CD8-positive, alpha-beta memory T cell (primary cell): ENCODE measurements at places on chromosomes 2 and 18.

- DNase-seq, result peak; percentile 52
These were observed 7.1 kb upstream of the KLF11 start for GRCh38 chr2:10036095-10036884.

DNA sequence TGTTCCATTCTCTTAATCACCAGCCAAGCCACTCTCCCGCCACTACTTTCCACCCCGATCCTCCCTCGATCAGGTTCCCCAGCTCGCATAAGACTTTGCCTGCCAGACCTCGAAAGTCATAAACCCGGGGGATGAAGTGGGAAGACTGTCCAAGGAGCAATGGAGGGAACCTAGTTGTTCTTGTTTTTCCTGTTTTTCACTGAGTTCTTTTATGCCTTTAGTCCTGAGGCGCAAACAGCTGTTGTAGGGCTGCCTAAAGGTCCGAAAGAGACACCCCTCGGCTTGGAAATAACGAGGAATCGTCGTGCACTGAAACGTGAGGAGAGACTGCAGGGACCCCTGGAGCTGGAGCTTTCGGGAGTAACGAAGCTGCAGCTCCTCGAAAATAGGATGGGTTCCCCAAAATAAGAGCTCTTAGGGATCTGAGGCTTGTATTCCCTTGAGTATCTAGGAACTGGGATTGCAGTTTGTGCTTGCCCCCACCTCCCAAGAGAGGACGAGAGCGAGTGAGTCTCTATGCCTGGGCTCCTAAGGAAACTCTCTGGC lies 1.7 kb upstream of the HOXD12 start:
- no peak for DNase-seq

- peak; percentile 1 for DNase-seq
These were observed 61.4 kb upstream of the DNER start for GRCh38 chr2:229775614-229776313.

- no peak for DNase-seq
These were observed 3.0 kb downstream of the MSH6 start for GRCh38 chr2:47785986-47786385.

- DNase-seq, result no peak
These were observed 369.8 kb downstream of the DPP10 start for GRCh38 chr2:114812261-114812660.

- DNase-seq, result no peak
These were observed 75.3 kb upstream of the SERPINE2 start for GRCh38 chr2:224114428-224114827.

GRCh38 chr2:72134997-72135800 lies 12.5 kb downstream of the CYP26B1 start:
- DNase-seq, result no peak

DNA sequence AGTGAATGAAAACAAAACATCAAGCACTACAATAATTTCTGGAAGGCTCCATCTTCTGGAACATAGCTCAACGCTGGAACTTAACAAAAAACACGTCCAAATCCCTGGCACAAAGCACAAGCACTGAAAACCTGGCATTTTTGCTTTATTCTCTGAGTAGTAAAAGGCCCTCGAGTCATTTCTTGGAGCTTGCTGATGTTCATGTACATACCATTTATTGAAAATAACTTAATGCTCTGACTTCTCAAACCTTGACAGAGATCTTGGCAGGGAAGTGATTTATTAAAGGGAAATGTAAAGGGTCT lies 76.5 kb upstream of the STK17B start:
- no peak for DNase-seq

GRCh38 chr2:166494140-166494624 lies at the start of gene SCN7A:
Gene SCN7A (minus strand): TSS chr2:166494249. CDS start chr2:166477696, 16,553 bp downstream.
- no peak for DNase-seq

DNA sequence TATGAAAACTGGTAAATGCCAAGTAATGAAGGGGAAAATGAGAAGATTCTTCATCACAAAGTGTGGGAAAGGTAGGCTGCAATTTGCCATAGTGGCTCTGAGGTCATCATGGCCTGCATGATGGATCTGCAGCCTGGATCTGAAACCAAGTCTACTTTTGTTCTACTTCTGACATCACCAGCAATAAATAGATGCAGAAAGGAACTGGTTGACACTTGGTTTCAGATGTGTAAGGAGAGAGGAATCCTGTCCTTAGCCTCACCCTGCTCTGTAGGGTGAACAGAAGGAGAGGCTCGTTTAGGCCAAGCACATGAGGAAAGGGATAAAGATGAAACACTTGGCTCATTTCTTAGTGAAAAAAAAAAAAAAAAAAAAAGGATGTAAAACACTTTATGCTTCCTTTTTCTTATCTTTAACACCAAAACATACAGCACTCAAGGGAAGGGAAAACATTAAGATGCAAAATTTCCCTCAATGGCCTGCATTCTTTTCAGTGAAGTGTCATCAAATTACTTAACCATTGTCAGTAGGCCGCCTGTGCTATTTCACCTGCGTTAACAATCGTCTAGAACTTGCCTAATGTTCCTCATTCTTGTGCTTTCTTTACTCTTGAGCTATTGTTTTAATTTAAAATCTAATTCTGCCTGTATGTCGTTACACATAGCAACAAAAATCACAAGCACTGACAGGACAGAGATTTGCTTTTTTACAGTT lies 3.9 kb downstream of the NEB start:
- DNase-seq, result no peak

DNA sequence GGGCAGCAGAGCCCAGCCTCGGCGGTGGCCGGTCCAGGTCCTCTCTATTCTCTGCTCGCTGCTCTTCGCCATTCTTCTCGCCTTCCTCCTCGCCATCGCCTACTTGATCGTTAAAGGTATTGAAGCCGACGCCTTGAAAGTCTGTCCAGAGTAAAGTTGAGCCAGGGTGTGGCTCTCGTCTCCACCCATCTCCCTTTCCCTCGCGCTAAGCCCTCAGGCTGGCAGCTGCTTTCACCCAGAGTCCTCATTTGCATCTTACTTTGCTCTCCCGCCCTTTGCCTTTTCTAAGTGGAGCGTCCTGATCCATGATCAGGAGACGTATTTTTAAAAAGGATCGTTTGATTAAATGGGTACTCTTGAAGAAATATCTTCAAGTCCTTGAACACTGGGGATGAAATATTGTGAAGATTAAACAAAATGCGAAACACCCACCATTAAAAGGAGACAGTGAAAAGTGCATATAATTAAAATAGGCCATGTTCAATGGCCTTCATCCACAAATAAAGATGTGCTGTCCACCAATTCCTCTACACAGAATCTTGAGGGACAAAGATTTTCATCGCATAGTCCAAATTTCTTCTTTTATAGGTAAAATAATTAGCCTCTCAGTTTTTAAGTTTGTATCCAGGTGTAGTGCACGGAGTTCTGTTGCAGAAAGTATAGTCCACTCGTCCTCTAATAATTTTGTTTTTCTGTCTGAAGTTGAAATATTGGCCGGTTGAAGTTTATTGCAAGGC lies 657 bp downstream of the ARL6IP6 start:
- DNase-seq, result no peak

DNA sequence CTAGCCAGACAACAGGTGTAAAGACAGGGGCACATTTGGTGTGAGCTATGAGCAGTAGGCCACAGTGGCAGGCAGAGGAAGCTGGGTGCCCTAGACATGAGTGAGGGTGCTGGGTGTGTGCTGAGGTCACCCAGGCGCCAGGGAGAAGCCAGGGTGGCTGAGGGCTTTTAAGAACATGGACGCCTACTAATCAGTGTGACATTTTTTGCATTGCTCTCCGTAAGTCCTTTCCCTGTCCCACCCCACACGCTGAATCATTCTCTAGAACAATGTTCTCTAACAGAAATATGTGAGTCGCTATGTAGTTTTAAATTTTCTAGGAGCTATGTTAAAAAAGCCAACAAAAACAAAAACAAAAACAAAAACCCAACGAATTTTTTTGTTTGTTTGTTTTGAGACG lies 204.5 kb upstream of the REV1 start:
- DNase-seq, result no peak

DNA sequence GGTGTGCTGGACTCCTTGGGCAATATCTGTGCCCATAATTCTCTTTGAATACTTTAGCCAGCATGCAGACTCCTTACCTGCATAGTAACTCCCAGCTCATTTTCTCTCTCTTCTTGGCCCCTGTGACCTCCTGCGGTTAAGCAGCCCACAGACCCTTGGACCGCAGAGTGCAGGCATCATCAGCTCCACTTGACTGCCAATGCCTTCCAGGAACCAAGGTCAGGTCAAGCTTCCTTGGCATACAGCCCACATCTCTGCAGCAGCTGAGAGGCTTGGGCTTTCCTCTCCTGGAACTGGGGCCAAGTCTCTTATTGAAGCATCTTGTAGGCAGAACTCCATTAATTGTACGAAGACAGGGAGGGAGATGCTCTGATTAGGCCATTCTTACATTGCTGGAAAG lies 130.1 kb upstream of the PIEZO2 start:
- no peak for DNase-seq

DNA sequence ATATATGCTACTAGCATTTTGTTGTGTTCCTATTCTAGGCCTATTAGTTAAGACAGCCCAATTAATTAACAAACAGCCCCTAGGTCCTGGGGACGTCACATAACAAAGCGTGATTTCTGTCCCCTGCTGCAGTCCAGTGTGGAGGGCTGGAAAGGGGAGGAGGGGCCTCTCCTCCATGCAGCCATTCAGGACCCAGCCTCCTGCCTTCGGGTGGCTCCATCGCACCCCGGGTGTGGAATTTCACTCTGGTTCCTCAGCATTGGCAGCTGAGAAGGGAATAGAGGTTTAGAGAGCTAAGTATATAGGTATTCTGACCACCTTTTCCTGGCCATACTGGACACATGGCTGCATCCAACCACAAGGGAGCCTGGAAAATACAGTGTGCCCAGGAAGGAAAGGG lies 42.4 kb downstream of the MC2R start:
- no peak for DNase-seq

DNA sequence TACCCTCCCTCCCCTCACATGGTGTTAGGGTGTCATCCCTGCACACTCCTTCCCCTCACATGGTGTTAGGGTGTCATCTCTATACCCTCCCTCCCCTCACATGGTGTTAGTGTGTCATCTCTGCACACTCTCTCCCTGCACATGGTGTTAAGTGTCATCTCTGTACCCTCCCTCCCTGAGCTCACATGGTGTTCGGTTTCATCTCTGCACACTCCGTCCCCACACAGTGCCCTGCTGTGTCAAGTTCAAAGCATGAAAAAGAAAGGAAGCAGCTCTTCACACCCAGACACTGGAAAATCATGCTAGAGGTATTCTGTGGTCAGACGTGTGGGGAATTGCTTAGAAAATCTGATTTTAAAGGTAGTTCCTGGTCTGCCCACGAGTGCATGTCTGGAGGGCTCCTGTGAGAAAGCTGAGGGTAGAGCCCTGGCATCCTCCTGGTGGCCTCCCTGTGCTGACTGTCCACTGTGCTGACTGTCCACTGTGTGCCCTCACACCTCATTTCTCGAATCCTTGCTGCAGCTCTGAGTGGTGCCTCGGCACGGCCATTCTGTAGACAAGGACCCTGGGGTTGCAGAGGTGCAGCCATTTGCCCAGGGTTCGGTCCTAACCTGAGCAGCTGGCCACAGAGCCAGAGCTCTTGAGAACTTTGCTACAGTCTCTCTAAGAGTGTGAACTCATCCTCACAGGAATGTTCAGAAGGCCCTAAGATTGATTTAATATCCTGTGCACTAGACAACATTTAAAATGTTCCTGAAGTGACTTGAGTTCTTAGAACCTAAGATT lies 69.1 kb upstream of the NFATC1 start:
- DNase-seq, result no peak

- DNase-seq, result no peak
These were observed 301.3 kb upstream of the RGPD4 start for GRCh38 chr2:107525406-107525805.

GRCh38 chr2:135843671-135844070 lies 6.7 kb upstream of the LCT start:
- no peak for DNase-seq

- no peak for DNase-seq
These were observed 207.8 kb downstream of the CYP26B1 start for GRCh38 chr2:71939588-71940535.

DNA sequence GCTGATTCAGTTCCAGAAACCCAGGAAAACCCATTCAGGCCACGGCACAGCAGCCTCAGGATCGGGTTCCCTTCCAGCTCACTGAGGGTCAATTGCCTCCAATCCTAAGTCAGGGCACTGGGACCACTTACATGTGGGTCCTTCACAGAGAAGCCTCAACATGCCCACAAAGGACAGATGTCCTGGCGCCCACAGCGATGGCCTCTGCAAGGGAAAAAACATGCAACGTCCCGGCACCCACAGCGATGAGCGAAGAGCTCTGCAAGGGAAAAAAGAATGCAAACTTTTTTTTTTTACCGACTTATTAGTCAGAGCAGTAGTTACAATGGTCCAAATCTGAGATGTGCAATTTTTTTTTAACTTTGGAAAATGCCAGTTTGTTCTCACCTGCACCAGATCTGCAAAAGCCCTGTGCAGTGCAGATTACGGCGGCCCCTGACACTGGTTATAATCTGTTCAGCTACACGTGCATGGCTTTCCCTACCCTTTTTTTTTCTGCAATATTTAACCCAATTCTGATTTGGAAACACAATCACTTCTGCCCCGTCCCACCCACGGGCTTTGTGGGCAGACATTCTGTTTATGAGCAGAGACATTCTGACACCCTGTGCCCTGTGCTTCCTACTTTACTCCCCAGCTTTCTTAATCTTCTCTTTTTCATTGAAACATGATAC lies 159.3 kb upstream of the SALL3 start:
- DNase-seq, result no peak

GRCh38 chr18:51425889-51426288 lies 228.4 kb upstream of the MEX3C start:
- no peak for DNase-seq

- peak; percentile 46 for DNase-seq
These were observed 46.2 kb upstream of the CCDC141 start for GRCh38 chr2:179096090-179096489.

- DNase-seq, result no peak
These were observed 462.4 kb upstream of the ACVR2A start for GRCh38 chr2:147382322-147382948.

GRCh38 chr2:225173909-225174308 lies 131.6 kb upstream of the DOCK10 start:
- DNase-seq, result no peak

DNA sequence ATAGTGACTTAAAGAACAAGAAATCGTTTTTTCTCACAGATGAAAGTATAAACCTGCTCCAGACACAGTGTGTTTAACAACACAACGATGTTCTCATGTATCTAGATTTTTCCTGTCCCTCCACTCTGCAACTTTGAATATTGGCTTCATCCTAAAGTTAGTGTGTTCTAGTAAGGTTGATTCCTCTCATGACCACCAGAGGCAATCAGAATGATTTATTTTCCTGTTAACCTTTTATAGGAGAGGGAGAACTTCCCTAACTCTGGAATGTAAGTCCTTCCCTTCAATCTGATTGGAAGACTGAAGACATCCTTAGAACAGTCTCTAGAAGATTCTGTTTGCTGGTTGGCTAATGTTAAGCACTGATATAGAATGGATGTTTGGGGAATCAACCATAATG lies 41.0 kb upstream of the TAF4B start:
- DNase-seq, result no peak

- no peak for DNase-seq
These were observed 385.9 kb upstream of the RND3 start for GRCh38 chr2:150873396-150873772.

- DNase-seq, result no peak
These were observed 199.1 kb downstream of the GLI2 start for GRCh38 chr2:120934574-120935338.
